ENCODE measurements at places on chromosomes 4 and X.

GRCh38 chr4:57220734-57221133 is 110.5 kb upstream of the IGFBP7 start:
- no peak for DNase-seq

DNA sequence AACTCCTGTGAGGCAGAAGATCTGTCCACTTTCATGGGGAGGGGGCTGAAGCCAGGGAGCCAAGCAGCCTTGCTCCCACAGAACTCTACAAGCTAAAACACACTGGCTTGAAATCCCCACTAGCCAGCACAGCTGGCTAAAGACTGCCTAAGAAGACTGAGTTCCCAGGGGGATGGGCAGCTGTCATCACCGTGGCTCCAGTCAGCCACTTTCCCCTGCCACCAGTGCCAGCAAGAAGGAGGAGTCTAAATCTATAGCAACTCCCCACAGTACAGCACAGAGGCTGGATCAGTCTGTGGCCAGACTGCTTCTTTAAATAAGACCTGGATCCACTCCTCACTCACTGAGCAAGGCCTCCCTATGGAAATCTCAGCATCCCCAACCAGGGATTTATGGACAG is 308.6 kb downstream of the FAM47B start:
- no peak for DNase-seq

- no peak for DNase-seq
These were observed 27.0 kb upstream of the LNX1 start for GRCh38 chr4:53618321-53618720.

DNA sequence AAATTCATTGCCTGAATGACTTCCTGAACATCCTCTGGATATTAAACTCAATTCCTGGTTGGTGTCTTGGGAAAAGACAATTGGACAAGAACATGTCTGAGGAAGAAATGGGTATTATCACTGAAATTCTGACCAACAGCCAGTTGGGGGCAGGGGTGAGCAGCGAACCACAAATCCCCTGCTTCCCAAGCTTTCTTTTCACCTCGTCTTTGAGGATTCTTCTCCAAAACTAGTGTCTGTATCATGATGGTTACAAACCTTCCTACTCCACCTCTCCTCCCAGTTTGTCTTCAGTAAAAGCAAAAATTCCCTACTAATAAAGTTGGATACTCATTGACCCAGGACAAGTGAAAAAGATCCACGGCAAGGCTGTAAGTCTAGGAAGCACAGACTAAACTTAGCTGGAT is 48.3 kb upstream of the WDR1 start:
- peak; percentile 69 for DNase-seq

- DNase-seq, result no peak
These were observed 423.9 kb upstream of the PITX2 start for GRCh38 chr4:111046811-111047210.

- DNase-seq, result no peak
These were observed 164.0 kb downstream of the SMARCA1 start for GRCh38 chrX:129359269-129359668.

DNA sequence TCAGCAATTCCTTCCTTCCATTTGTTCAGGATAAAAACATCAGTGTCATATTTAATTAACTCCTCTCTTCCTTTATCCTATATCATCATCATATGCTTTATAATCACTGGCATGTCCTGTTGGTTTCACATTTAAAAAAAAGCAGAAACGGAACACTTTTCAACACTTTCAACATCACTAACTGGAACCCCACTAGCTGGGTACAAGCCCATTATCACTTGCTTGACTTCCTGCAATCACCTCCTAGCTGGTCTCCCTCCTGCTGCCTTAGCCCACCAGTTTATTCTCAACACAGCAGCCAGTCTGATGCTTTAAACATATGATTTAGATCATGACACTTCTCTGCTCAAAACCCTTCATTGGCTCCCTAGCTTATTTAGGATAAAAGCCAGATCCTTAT is 116.4 kb upstream of the LSM6 start:
- DNase-seq, result no peak

- no peak for DNase-seq
These were observed 5.7 kb upstream of the MRFAP1 start for GRCh38 chr4:6634746-6635145.

GRCh38 chr4:88457307-88458103 is 586 bp downstream of the HERC5 start:
- DNase-seq, result peak; percentile 35

GRCh38 chr4:59597536-59598329 is 1602.4 kb upstream of the ADGRL3 start:
- DNase-seq, result no peak

- no peak for DNase-seq
These were observed 213.6 kb downstream of the HTR2C start for GRCh38 chrX:114797494-114797893.

DNA sequence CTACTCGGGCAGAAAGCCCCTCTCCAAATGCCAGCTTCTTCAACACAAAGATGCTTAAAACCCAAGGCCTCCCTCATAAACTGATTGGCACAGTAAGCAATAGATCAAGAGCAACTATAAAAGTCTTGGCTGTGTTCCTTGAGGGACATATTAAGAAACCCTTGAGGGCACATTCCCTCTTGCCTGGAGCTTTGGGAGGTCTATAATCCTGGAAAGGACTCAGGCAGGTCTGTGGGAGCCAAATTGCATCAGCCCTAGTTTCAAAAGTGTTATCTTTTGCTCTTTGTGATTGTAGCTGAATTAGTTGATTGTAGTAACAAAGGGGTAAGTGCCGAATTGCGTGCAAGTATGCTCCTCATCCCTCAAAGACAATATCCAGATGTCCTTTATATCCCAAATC is 18.6 kb upstream of the SETD7 start:
- no peak for DNase-seq

- no peak for DNase-seq
These were observed 122.5 kb downstream of the PTTG2 start for GRCh38 chr4:38082424-38083385.

- DNase-seq, result no peak
These were observed 77.6 kb upstream of the RAB40AL start for GRCh38 chrX:102859550-102859871.

GRCh38 chr4:74109116-74109869 is 10.3 kb upstream of the CXCL2 start:
- DNase-seq, result peak; percentile 37

- no peak for DNase-seq
These were observed 18.7 kb upstream of the SEC24B start for GRCh38 chr4:109414938-109415337.

GRCh38 chr4:107034091-107034995 is 1.8 kb downstream of the DKK2 start:
- DNase-seq, result peak; percentile 14

- DNase-seq, result peak; percentile 64
These were observed 769 bp downstream of the TCEAL1 start for GRCh38 chrX:103629318-103630170.

DNA sequence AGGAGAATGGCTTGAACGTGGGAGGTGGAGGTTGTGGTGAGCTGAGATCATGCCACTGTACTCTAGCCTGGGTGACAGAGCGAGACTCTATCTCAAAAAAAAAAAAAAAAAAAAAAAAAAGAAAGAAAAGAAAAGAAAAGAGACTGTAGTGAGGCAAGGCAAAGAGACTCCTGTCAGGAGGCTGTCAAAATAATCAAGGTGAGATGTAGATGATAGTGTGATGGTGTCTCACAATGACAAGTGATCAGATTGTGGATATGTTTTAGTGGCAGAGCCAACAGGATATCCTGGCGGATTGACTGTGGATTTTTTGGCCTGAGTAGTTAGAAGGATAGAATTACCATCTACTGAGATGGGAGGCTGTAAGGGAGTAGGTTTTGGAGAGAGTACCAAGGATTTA is 12.6 kb downstream of the TRPC5OS start:
- DNase-seq, result no peak

DNA sequence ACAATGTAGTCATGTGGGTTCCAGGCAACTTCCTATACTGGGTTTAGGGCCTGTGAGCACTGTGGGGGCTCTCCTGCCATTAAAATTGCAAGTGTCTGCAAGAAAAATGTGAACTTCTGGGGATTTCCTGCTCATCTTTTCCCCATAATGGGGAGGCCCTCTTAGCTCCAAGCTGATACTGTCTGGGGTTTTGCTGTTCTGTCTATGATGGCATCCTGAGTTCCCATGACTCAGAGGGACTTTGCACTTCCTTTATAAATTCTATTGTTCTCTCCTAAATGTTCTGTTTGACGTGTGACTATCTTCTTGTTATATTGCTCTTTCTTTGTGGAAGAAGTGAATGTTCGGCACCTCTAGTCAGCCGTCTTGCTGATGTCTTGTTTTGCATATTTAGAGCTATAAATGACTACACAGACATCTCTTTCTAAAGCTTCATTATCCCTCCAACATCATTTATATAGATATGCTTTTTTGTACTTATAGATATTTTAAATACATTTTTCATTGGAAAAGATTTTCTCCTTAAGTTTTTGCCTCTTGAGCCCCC is 465.8 kb downstream of the NAF1 start:
- no peak for DNase-seq

DNA sequence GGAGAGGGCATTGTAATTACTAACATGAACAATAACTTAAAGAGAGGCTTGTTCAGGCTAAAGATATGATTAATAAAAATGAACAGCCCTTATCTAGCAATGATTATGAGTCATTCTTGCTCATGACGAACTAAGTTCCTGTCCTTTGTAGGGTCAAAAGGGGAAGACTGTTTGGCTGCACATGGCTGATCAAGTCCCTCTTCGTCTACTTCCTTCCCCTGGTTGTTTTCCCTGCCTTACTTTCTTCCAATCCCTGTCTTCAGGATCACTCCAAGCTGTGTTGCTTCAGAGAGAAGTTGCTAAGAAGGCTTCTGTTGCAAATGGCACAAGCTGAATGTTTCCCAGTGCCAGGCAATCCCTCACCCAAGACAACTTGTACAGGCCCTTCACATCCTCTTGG is 115.0 kb upstream of the HS3ST1 start:
- peak; percentile 58 for DNase-seq

DNA sequence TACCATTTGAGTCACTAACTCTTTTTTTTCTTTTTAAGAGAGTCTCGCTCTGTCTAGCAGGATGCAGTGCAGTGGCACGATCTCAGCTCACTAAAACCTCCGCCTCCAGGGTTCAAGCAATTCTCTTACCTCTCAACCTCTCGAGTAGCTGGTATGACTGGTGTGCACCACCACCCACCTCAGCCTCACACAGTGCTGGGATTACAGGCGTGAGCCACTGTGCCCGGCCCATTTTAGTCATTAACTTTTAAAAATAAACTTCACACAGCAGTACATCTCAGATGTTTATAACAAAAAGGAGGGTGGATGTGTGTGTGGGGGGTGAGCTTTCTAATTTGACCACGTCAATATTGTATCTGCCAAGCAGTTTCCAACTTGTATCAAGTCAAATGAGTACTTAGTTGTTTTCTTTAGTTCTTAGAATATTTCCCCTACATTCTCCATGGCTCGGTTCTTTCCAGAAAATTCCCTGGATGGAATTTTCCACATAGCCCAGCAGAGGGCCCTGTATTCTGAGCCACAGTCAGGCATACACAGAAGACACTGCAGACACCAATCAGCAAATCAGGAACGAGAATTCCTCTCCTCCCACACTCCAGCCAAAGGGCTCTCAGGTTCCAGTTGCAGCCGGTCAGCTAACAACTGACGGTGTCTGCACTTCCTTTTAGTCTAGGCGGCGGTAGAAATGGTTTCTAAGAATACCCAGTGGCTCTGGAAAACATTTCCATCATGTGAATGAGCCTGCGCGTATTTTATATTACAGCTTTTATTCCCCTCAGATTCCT is 20.1 kb upstream of the ARAF start:
- DNase-seq, result peak; percentile 74

DNA sequence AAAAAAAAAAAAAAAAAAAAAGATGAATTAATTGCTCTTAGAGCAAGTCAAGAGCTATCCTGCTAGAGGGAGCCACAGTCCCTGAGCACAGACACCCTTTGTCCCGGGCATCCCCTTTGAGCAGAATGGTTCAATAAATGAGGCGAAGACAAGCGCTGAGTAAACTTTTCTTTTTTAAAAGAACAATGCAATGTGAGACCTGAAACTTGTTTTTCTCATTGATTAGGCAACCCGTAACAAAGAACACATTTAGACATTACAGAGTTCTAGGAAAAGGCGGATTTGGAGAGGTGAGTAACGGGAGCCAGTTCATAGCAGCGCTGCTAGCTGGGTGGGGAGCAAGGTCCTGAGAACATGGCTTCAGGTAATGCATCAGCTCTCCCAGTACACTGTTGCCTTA is 46.1 kb downstream of the GRK4 start:
- DNase-seq, result no peak

- no peak for DNase-seq
These were observed 3.8 kb upstream of the MMGT1 start for GRCh38 chrX:135977611-135978010.

DNA sequence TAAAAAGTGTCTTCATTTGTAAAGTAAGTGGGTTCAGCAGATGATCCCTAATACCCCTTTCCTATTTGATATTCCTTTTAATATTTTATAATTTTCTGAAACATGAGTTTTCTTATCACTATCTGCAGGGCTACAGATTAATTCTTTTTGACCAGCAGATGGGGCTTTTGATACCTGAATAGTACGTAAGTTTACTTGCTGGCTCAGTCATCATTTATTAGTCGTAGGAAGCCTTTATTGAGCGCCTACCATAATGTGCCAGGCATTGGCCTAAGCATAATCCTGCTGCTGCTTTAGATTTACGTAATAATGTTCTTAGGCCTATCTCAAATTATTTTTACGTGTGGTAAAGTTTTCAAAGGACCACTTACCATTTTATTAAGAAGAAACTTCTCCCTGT is 33.1 kb downstream of the OSTC start:
- DNase-seq, result peak; percentile 7

DNA sequence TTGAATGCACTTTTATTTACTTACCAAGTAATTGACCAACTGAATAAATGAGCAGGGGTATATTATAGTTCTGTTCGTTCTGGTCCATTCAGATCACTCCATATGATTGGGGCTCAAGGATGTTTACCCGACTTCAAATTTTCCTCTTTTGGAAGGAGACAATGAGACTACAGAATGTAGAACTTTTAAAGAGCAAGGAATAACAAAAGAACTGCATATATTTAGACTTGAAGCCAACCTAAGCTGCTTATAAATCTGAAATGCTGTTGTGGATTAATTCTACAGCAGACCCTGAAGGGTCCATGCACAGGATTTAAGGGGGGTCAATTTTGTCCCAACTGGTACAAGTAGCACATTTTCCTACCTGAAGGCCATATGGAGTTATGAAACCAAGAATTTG is 610.8 kb downstream of the RAB28 start:
- DNase-seq, result no peak

DNA sequence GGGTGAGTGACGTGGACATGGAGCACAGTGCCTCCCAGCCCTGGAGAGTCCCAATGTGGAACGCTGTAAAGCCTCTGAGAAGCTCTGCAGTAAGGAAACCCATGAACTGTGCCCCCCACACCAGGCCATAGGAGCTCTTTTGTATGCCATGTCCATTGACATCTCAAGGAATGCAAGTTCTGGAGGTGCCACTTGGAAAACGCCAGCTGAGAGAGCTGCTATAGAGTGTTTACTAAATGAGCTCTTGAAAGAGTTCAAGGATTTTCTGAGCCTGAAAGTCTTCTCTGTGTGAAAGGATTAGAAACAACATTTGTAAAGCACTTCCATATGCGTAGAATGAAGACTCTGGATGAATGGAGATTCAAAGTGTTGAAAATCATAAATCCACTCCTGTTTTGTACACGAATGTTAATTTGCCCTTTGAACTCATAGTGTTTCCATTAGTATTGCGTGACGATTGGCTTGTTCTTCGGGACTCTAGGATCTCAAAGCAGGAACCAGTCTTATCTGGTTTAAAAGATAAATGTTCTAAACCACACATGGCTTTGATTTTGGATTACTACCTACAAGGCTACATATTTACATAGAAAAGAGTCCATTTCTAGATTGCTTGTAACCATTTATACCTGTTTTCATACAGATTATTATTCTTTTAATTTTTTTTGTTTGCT is 41.8 kb upstream of the STOX2 start:
- DNase-seq, result no peak

All from adrenal gland (tissue), 19 donors.